Mammary epithelial cell (primary cell): ENCODE measurements at places on chromosomes 4 and X. TPM values are rescaled to one million over a fixed set of nuclear protein-coding genes. Genes with fewer than 3 reads are reported as not detected.

Gene RTL5
- polyA plus RNA-seq = 0.65 TPM

Gene ANK2
- polyA plus RNA-seq = 0.69 TPM

Gene CENPVL2
- polyA plus RNA-seq = not detected

Gene STAG2
- 24.4 TPM for polyA plus RNA-seq

GRCh38 chr4:41878170-41878969 lies 56.9 kb upstream of the TMEM33 start:
- DNase-seq = no peak

GRCh38 chr4:53101191-53101581 lies 239.1 kb downstream of the RASL11B start:
- peak; percentile 40 for DNase-seq

DNA sequence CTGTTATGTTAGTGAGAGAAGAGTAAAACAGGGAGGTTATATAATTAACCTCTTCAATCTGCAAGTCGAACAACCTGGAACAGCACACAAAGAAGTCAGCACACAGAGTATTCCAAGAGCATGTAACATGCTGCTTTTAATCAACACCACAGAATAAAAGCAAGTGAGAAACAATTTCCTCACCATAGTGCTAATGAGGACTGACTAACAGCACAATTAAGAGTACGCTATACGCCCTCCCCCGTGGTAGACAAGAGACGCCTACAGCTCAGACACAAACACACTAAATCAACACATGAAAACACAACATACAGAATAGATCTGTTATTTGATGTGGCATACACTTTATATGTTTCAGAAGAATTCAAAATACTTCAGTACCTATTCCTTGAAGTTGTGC lies 103.0 kb downstream of the PPP3CA start:
- no peak for DNase-seq

- no peak for DNase-seq
These were observed 15.4 kb upstream of the MSANTD1 start for GRCh38 chr4:3233391-3234071.

DNA sequence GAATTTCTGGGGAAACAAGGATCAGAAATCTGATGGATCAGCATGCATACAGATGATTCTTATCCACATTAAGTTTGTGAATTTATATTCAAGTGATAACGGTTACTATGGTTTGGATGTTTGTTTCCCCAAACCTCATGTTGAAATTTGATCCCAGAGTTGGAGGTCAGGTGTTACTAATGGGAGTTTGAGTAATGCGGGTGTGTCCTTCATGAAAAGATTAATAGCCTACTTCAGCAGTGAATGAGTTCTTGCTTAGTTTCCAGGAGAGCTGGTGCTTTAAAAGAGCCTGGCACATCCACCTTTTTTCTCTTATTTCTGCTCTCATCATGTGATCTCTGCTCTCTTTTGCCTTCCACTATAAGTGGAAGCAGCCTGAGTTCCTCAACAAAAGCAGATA lies 712.4 kb downstream of the IL1RAPL1 start:
- DNase-seq = peak; percentile 11

GRCh38 chr4:153427363-153428071 lies 38.6 kb upstream of the TMEM131L start:
- peak; percentile 56 for DNase-seq
